ENCODE measurements at places on chromosomes 2 and 18. TPM values are rescaled to one million over a fixed set of nuclear protein-coding genes. Genes with fewer than 3 reads are reported as not detected.

DNA sequence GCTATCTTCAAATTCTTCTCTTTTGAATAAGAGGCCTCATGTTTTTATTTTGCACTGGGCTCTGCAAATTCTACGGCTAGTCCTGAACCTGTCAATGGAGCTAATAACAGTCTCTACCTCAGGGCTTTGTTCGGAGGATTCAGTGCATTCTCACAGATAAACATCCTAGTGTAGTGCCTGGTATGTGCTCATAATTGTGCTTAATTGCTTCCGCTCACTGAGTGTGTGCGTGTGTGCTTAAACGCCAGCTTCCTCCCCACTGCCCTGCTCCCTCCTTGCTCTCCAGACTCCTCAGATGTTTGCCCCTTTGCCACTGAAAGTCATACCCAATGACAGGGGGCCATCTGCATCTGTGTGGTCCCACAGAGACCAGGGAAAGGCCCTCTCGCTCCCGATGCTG, 6.7 kb downstream of the GYPC start:
- DNase-seq = no peak

- DNase-seq = no peak
These were observed 211.7 kb downstream of the CLIP4 start for GRCh38 chr2:29326926-29327325.

PROKR1 gene
- 0.05 TPM for total RNA-seq

TRIB2 gene
- total RNA-seq = 13.8 TPM

- no peak for DNase-seq
These were observed 36.3 kb downstream of the TGOLN2 start for GRCh38 chr2:85291425-85292023.

C1QL2 gene
- total RNA-seq = not detected

DNA sequence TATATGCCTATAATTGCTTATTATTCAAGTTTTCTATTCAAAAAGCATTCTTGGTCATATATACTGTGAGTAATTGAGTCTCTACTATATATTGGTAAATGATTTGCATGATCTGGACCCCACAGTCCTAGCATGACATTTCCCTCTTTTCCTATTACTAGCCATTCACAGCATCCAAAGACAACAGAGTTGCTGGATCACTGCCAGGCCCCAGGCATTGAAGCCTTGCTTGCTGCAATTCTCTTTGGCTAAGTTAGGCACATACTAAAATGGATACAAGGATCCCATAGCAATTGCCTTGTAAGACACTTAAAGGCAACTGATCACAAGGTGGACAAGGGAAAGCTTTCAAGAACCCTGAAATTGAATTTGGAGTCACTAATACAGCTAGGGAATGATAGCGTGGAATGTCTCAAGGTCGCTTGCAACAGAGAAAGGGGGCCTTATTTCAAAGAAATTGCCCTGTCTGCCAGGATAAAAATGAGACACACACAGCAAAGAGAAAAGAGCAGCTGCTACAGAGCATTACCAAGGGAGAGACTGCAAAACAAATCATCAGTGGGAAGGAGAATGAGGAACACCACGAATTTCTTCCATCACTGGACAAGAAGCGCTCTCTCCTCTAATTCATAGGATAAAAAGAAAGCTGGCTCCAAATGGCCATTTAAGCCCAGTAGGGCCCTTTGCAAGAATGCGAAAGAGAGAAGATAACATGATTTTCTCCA, 77.1 kb upstream of the EPHA4 start:
- DNase-seq = no peak

- DNase-seq = no peak
These were observed 168.1 kb upstream of the SMAD2 start for GRCh38 chr18:48098538-48098937.

DNA sequence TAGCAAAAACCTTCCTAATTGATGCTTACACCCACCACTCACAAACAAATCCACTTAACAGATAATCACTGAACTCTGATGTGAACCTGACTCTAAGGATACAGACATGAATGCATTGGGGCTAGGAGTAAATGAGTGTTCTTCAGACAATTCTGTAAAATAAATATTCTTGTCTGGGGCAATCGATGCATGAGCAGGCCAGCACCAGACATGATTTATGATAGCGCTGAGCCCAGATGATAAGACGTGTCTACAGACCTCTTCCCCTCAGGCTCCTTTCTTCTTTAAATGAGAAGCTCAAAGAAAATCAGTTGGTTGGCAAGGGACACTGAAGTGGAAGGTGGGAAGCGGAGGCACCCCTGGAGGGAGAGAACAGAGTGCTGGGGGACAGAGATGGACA, 27.3 kb upstream of the BIN1 start:
- no peak for DNase-seq

GAL3ST2 gene
- total RNA-seq = 0.55 TPM

RTKN gene
- total RNA-seq = 114 TPM

DNA sequence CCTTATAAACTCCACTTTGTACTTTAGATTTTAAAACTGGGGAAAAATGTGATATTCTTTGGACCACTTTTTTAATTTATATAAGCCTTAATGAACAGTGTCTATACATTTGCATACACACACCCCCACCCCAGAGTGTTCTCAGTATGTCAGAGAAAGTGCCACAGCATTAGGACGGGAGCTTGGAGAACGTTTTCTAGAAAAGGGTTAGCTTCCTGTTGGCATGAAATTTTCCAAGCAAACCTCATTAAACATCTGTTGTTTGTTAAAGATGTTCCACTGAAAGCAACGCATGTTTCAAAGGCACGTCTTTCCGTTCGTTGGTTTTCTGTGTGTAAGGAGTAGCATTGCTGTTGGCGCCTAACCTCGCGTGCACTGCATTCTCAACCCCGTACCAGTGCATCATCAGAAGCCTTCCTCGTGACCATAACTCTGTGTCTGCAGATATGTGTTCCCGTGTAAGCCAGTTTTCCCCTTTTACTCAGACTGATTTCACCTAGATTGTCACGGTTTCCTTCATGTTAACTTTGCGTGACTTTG, 228.5 kb downstream of the ALPK2 start:
- no peak for DNase-seq

ARHGEF33 gene
- total RNA-seq = 0.10 TPM

SANBR gene
- 2.0 TPM for total RNA-seq

DNA sequence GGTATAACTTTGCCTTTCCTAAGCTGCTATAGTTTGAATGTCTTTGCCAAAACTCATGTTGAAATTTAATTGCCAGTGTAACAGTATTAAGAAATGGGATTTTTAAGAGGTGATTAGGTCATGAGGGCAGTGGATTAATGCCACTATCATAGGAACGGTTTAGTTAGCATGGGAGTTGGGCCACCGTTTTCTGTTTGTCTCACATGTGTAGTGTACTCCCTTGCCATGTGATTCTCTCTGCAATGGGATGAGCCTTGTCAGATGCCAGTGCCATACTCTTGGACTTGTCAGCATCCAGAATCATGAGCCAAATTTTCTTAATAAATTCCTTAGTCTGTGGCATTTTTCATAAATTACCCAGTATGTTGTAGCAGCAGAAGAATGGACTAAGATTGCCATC, 388.9 kb upstream of the RGPD4 start:
- DNase-seq = no peak

- DNase-seq = no peak
These were observed 94.5 kb downstream of the DPP4 start for GRCh38 chr2:161979490-161979889.

DNA sequence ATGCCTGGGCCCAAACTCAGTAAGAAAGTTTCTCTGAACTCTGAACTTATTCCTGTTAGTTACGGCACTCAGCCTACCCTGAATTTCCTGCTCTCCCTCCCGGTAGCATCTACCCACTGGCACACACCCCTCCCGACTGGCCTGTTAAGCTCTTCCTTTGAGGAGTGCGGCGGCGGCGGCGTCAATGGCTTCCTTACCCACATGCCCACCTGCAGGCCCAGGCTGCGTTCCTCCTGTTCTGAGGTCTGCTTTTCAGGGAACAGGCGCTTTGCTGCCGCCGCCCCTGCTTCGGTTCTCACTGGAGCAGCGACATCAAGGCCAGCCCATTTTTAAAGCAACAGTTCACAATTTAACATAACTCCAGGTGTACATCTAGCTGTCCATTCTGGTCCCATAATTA, 432.4 kb downstream of the DCDC2C start:
- no peak for DNase-seq

DNA sequence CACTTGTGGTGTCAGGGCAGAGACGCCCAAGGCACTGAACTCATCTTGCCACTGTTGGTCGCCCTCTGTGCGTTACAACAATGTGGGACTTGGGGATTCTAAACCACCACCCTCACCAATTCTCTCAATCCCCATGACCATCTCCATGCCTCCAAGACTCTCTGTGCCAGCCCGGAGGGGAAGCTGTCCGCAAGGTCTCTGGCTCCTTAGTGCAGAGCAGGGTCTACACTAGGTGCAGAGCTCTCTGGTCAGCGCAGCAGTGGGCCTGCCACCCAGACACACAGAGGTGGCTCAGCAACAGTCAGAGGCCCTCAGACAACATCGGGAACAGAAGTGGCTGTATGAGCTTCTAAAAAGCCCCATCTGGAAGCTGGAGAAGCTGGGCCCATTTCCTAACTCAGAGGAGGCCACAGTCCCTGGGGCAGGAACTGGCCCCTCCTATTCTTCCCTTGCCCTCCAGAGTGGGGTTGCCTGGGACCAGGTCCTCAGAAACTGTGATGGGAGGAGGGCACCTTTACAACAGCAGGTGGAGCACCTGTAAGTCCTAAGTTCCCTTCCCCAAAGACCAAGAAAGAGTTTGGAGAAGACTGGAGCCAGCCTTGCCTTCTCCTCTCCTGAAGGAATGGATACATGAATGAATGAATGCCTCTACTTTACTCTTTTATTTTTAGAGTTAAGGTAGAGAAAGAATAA, 37.7 kb downstream of the SERTAD2 start:
- peak; percentile 38 for DNase-seq

CAPN10 gene
- 13.7 TPM for total RNA-seq
